ENCODE measurements at places on chromosomes 7 and 10.
A peak's percentile ranks its signal among the peaks of the same experiment; 100 is the strongest.

GRCh38 chr10:84755311-84755710 is 426.9 kb downstream of the CCSER2 start:
- DNase-seq: no peak

- DNase-seq: no peak
Observed at GRCh38 chr7:126535176-126535575, 717.6 kb downstream of the GRM8 start.

DNA sequence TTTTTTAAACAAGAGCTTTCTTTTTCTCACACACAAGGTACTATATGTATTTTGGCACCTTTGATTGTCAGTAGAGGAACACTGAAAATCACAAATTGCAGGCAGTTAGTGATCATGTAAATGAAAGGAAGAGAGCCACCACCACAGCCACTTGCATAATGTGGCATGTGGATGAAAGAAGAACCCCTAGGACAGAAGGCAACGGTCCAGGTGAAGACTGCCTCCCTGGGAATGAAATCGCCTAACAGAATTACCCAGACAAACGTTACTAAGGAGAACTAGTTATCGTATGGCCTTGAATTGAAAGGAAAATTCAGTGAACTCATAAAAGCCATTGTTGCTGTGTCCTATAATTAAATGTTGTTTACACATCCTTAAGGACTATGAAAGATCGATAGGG is 41.2 kb upstream of the PTPRZ1 start:
- no peak for DNase-seq

GRCh38 chr7:112495156-112495788 is 14.5 kb downstream of the LSMEM1 start:
- no peak for DNase-seq

DNA sequence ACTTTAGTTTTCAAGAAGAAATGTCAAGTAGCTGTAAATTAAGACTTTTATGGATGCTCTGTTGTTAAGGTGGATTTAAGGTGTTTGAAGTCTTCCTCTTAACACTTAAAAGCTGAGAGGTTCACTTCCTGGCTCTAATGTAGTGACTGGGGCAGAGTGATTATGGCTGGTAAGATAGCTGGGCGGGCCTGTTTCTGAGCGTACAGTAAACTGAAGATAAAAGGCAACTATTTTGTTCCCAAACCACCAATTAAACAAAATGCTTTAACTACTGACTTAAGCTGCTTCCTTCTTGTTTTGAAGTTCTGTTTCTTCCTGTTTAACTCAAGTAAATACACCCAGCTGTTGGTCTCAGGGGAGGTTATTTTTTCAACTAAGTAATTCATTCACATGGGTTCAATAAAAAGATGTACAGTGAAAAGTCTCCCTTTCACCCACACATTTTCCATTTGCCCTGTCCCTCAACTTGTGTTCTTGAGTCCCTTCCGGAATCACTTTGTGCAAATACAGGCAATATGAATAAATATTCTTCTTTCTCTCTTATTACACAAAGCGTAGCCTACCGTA is 19.3 kb downstream of the VWA2 start:
- DNase-seq: no peak

- DNase-seq: no peak
Observed at GRCh38 chr7:16669581-16669980, 23.6 kb downstream of the BZW2 start.

GRCh38 chr7:99833289-99833877 is 5.6 kb downstream of the CYP3A43 start:
- no peak for DNase-seq

GRCh38 chr7:120554960-120555571 is 282.1 kb downstream of the KCND2 start:
- DNase-seq: peak; percentile 44

DNA sequence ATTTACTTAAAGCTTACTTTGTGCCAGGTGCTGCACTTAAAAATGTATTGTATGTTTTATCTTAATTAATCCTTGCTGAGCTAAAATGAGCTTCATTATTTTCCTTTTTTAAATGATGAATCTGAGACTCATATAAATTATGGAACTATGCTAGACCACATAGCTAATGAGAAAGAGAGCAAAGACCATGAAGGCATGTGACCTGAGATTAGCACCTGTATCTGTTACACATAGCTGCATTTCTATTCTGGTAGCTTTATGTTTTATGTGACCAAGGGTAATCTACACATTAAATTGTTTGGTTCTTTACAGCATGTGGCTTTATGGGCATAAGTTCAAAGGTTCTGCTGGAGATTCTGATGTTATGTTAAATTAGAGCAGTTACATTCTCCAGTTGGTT is 839.1 kb upstream of the SORCS1 start:
- no peak for DNase-seq

- DNase-seq: no peak
Observed at GRCh38 chr7:111931958-111932357, 274.2 kb downstream of the DOCK4 start.

- peak; percentile 97 for DNase-seq
Observed at GRCh38 chr10:122879339-122880273, at the start of gene FAM24B. Gene FAM24B (minus strand): TSS chr10:122879581. CDS start chr10:122850515, 29,066 bp downstream.

GRCh38 chr10:114749014-114749413 is 72.6 kb upstream of the FHIP2A start:
- no peak for DNase-seq

DNA sequence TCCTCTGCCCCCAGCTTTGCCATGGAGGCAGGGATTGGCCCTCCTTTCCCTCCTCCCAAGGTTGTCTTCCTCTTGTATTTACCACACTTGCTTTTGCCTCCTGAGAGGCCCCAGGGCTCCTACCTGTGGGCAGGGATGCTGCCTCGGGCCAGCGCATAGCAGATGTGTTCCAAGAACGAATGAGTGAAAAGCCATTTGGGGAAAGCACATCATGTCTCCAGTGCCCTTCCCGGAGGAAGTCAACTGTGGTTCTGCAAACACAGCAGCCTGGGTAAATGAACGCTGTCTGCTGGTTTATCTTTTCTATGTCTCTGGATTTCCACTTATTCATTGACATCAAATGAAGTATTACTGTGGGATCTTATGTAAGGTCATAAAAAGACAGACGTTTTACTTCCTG is 161.7 kb downstream of the FANK1 start:
- DNase-seq: no peak

GRCh38 chr10:13815756-13816155 is 229.0 kb downstream of the PRPF18 start:
- no peak for DNase-seq

DNA sequence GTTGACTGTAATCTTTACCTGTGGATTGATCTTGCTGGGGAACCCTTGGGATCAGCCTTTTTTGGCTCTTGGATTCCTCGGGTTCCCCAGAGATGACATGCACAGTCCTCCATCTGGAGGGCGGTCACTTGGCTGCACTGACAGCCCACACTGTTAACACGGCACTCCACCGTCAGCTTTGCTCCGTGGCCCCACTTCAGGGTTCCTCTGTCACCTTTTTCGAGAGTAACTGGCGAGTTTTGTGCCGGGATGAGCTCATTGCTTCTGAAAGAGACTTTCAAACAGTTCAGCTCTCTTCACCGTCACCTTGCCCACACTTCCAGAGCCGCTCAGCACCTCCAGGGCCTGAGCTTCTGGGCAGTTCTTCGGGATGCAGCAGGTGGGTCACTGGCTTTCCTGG is 42.4 kb downstream of the PROSER2 start:
- no peak for DNase-seq

DNA sequence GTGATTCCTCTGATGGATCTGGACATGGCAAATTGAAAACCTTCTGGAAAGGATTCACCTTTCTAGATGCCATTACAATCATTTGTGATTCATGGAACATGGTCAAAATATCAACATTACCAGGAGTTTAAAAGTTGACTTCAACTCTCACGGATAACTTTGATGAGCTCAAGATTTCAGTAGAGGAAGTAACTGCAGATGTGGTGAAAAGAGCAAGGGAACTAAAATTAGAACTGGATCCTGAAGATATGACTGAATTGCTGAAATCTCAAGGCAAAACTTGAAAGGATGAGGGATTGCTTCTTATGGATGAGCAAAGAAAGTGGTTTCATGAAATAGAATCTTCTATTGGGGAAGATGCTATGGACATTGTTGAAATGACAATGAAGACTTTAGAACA is 293.6 kb downstream of the ARHGAP12 start:
- DNase-seq: no peak

GRCh38 chr10:120802935-120803334 is 48.2 kb upstream of the WDR11 start:
- DNase-seq: no peak

GRCh38 chr7:116180302-116180701 is 30.0 kb upstream of the TES start:
- no peak for DNase-seq

- DNase-seq: no peak
Observed at GRCh38 chr7:108335269-108335918, 120.8 kb downstream of the NRCAM start.

DNA sequence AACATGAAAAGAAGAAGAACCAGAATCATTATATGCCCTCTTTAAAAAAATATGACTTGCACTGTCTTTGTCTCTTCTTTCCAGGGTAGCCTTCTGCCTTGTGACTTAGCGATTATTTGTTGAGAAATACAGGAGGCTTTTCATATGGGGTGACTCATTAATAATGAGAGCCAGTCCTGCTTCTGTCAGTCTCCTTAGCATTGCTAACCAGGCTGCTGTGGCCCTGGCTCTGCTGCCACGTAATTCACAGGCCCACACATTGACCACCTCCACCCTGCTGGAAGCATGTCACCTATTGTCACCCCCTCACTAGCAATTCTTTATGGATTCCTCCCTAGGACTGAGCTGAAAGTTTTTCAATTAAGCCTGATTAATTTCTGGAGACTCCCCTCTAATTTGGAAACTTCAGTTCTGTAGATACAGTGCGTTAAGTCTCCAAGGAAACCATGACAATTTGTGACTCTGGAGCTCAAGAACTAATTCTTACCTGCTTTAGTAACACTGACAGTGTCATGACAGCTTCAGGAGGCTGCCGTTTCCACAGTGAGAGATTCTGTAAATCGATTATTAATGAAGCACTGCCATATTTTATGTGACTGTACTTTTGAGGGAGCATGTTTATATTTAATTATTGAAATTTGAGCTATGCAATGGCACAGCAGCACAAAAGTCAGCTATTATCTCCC is 267.9 kb upstream of the SP8 start:
- no peak for DNase-seq

DNA sequence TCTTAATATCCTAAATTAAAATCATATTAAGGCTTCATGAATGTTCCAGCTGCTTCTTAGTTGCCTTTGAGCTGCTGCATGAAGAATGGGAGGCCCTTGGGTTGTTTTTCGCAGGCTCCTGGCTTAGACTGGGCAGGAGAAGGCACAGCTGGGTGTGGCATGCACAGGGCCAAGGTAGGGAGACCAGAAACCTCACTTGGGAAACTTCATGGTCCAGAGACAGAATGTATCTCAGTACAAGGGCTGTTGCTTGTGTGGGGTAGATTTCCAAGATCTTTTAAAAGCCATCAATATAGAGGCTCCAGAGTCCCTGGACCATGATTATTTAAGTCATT is 49.9 kb downstream of the BUB3 start:
- no peak for DNase-seq

DNA sequence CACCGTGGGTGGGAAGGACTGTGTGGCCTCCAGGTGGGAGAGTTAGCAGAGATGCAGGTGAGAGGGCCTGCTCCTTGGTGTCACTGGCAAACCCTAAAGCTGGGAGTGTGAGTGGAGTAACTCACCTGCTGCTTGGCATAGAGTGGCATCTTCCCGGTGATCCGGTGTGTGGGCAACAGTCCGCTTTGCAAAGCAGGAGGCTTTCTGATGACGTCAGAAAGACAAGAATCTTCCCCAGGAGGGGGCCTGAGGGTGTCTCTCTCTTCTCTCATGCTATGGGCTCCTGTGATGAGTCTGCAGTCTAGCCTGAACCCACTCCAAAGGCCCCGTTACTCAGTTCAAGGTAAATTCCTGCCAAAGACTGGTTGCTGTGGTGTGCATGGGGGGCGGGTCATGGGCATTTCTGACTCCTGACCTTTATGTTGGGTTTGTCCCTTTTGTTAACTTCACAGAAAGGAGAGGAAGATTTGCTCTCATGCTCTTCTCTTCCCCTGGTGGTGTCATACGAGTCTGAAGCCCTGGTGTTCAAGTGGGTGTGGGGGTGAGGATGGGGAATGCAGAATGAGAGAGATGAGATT is 187.9 kb downstream of the GATA3 start:
- DNase-seq: no peak

DNA sequence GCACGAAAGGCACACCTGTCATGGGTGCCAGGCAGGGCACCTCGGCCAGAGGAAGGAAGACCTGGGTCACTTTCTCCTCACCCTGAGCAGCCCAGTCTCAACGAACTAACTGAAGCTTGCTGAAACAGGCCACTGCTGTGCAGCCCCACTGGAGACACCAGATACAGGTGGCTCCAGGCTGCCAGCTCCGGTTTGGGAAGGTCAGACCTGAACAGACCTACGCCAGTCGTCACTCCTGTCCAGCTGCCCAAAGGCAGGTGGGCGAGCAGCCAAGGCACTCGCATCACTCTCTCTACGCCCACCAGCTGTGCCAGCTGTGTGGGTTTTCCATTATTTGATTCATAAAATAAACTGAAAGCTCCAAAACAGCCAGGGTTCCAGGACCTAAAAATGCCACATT is 256.1 kb downstream of the ZMYND11 start:
- DNase-seq: no peak

DNA sequence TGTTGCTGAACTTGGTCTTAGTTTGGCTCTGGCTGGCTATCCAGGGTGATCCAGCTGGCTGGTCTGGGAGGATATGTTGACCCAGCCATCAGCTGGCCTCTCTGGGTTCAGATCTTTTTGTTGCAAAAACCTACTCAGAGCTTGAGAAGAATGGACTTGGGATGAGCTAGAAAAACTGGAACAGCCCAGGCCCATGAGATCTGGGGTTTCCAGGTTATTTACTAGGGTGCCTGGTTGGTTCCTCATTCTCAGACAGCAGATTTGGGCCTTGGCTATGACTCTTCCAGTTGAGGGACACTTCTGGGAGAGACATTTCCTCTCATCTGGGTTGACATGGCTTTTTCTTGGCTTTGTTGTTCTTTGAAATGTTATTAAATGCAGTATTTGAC is 116.6 kb downstream of the ADCY1 start:
- DNase-seq: peak; percentile 6

DNA sequence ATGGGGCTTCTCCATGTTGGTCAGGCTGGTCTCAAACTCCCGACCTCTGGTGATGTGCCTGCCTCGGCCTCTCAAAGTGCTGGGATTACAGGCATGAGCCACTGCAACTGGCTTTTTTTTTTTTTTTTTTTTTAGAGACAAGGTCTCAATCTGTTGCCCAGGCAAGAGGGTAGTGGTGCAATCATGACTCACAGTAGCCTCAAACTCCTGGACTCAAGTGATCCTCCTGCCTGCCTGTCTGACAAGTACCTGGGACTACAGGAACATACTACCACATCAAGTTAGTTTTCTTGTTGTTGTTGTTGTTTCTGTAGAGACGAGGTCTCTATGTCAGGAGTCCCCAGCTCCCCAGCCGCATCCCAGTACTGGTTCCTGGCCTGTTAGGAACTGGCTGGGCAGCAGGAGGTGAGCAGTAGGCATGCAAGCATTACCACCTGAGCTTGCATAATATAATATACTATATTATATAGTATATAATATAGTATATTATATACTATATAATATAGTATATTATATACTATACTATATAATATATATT is 55.7 kb downstream of the TPK1 start:
- DNase-seq: no peak

Data from femur (tissue), 1 donor.